ENCODE measurements at places on chromosomes 12 and 14.

DNA sequence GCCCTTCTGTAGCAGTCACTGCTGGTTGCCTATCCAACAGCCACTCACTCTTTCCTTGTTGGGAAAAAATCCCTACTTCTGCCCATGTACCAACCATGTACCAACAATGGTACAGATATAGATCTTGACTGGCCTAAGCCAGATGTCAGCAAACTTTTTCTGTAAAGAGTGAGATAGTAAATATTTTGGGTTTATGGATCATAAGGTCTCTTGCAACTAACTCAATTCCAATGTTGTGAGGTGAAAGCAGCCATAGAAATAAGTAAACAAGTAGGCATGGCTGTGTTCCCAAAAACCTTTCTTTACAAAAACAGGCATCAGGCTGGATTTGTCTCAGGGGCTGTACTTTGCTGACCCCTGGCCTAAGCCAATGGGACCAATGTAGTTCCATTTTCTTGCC, 73.5 kb downstream of the ARMH4 start:
- DNase-seq = no peak

DNA sequence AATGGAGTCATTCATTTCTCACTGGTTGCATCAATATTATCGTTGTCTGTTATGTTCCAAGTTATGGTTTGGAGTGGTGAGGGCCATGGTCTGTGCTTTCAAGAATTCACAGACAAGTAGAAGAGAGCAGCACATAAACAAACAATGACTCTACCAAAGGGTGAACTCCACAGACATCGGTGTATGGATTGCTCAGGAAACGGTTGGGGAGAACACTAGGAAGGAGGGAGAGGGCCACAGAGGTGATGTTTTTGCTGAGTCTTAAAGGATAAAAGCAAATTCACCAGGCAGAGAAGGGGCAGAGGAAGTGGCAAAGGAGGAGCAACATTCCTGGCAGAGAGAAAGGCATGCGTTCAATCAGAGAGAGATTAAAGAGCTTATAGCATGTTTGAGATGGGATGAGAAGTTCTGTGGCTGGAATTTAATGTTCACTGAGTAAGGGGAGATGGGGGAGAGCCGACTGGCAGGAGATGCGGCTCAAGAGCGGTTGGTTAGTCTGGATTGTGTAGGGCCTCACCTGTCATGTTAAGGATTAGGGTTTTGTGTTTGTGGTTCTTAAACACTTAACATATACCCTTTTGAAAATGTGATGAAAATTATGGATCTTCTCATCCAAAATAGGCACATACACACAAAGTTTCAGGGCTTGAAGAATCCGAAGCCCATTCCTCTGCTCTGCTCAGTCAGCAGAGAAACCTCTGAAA, 42.3 kb upstream of the FRMD6 start:
- DNase-seq = no peak

DNA sequence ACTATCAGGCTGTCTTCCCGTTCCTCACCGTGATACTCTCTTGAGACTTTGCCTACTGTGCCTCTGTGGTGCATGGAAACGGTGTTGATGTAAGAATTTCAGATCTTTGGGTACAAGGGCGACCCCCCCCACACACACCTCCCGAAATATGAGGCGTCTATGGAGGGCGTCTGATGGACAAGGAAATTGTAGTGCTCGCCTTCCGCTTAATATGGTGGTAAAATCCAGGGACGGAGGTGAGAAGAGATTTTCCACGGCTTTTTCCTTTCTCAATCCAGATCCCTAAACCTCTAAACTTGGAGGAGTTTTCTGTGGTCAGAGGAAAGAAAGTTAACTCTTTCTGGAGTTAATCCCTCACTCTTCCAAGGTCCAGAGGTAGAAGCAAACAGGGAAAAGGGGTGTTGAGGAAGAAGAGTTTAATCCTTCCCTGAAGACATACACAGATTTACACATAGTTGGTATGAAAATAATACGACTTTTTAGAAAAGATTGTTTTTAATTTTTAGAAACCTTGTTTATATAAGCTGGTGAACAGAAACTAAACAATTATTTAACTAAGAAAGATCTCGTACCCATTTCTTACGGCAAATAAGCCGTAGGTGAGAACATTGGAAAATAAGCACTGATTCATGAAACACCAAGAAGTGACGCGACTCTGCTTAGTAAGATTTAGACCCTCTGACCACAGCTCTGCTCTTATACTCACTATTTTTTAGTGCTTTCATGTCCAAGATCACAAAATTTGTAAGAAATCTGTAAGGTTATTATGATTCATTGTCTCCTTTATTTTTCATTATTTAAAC, 23.1 kb upstream of the RNASE12 start:
- DNase-seq = no peak

DNA sequence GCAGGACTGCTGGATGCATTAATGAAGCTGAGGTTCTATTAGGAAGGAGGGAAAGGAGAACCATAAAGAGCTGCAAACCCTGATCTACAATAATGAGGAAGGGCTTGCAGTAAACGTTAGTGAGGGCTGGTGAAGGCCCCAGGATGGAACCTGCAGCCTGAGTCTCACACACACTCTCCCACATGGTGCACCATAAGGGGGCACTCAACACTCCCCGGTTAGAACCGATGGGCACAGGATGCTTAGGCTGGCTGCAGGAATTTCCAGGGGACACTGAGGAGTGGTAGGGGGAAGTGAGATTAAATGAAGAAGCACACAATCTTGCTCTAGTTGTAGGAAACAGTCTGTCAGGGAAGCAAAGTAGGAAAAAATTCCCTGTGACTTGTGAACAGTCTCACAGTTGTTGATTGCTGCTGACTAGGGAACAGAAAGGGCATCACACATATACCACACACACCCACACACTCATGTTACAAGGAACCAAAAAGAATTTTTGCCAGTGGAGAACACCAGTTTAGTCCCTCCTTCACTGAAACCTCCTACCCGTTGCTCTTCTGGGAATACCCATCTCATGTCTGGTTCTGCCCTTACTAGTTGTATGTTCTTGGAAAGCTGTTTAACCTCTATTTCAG, 56.2 kb upstream of the FERMT2 start:
- DNase-seq = no peak

- DNase-seq = peak; percentile 59
These were observed 64.2 kb downstream of the DNAI7 start for GRCh38 chr12:25130741-25131188.

GRCh38 chr12:111638556-111638955, 39.4 kb upstream of the ATXN2 start:
- DNase-seq = no peak

- DNase-seq = no peak
These were observed 18.8 kb downstream of the C12orf43 start for GRCh38 chr12:120997448-120997847.

- no peak for DNase-seq
These were observed 309.2 kb upstream of the TBX3 start for GRCh38 chr12:114993165-114993564.

DNA sequence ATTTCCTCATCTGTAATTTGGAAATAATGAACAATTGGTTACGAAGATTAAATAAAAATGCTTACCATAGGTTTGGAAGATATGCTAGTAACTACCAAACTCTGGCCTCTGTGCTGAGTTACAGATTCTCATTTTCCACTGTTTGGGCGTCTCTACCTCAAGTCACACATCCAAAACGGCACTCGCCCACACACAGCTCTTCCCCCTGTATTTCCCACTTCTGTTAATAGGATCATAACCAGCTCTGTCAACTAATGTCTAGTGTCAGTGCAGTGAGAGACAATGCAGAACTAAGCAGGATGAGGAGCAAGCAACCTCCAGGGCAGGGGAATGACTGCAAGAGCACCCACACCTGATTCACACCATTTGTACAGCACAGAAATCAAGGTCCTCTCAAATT, 10.9 kb upstream of the SYCP3 start:
- no peak for DNase-seq

- DNase-seq = no peak
These were observed 107.4 kb downstream of the TSHR start for GRCh38 chr14:81062816-81063215.
